ENCODE measurements at places on chromosomes 5 and 9.

GRCh38 chr5:20575571-20575970, 587.6 kb upstream of the CDH18 start:
- no peak for DNase-seq

DNA sequence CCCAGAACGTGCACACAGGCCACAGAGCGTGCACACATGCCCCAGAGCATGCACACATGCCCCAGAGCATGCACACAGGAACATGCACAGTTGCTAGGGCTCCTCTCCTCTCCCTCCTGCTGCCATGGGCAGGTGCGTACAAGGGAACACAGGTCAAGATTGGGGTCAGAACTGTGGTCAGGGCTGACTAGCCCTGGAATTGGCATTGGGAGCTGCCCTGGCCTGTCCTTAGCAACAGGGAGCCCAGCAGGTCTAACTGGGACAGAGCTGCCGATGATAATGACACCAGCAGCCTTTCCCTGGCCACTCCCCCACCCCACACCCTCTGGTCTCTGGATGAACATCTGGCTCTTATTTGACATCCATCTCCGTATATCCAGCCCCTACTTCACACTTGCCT, 8.0 kb downstream of the PCDH1 start:
- no peak for DNase-seq

GRCh38 chr5:170513856-170514525, 10.2 kb downstream of the KCNIP1 start:
- no peak for DNase-seq

DNA sequence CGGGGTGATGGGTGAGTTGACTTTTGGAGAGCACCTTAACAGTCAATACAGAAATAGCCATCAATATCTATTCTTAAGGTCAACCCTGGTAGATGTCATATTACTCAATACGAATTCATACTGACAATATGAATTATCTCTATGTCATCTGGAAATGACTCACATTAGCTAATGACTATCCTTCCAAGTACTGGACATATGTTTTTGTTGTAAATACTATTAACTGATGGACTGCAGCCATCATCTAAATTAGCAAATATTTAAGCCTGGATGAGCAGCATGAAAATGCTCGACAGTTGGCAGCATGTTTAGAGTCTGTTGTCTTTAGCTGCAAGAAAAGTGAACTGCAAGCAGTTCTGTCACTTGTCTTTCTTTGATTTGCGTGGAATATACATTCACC, 19.6 kb upstream of the ISOC1 start:
- no peak for DNase-seq

GRCh38 chr5:151151263-151151660, 6.3 kb downstream of the ANXA6 start:
- DNase-seq = no peak

GRCh38 chr9:123485216-123485615, 129.2 kb downstream of the CRB2 start:
- no peak for DNase-seq

GRCh38 chr5:119078861-119079260, 8.0 kb downstream of the DMXL1 start:
- no peak for DNase-seq

DNA sequence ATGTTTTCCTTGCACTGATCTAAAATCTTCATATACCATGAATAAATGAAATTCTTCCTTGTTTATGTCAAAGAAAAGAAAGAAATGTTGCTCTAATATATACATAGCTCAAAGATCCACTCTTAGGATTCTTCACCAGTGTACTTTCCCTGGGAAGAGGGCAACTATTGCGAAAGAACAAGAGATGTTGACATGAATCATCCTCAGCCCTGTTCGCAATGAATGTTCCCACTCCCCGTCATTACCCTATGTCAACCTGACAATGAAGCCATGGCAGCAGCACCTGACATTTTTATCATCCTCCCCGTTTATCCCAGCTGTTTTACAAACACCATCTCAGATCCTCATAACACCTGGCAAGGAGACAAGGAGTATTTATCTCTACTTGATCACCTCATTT, 409.1 kb upstream of the GRIA1 start:
- no peak for DNase-seq

GRCh38 chr9:129023036-129023907, 4.9 kb downstream of the SH3GLB2 start:
- no peak for DNase-seq
